Pulmonary artery endothelial cell (primary cell): ENCODE measurements at places on chromosomes 4 and X. TPM values are rescaled to one million over a fixed set of nuclear protein-coding genes. Genes with fewer than 3 reads are reported as not detected.

- no peak for DNase-seq
These were observed 88.0 kb upstream of the MAGEB18 start for GRCh38 chrX:26050099-26050498.

DNA sequence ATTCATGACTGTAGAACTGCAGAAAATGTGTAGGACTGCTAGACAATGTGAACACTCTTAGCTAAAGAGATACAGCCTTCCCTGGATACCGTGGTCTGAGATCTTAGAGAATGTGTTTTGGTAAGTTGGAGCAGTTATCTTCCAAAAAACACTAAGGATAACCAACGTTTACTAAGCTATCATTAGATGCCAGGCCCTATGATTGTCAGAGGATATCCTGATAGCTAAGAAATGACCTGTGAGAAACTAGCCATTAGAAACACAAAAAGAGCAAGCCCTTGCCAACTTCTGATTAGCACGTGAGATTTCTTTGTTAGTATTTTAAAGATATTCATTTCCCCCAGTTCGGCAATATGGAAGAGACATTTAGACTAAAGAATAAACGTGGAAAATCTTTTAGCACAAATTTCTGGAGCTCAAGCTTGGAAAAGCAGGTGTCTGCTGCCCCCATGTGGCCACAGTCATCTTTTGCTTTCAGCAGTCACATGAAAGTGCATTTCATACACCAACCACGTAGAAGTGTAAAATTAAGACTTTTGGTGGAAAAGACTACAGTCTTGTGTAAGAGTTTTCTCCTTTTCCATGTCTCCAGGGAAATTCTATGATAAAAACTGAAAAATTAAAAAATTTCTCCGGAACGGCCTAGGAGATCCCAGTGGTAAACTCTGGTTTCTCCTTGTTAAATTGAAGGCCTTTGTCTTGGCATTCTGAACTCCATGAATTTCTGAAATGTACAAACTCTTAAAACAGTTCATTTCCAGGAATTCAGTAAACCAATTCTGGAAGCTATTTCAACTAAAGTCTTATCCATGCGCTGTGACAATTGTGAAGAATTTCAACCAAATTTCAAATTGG lies 136.4 kb downstream of the ZNF674 start:
- DNase-seq, result peak; percentile 35

- DNase-seq, result no peak
These were observed 10.1 kb downstream of the SNX12 start for GRCh38 chrX:71057848-71058530.

DNA sequence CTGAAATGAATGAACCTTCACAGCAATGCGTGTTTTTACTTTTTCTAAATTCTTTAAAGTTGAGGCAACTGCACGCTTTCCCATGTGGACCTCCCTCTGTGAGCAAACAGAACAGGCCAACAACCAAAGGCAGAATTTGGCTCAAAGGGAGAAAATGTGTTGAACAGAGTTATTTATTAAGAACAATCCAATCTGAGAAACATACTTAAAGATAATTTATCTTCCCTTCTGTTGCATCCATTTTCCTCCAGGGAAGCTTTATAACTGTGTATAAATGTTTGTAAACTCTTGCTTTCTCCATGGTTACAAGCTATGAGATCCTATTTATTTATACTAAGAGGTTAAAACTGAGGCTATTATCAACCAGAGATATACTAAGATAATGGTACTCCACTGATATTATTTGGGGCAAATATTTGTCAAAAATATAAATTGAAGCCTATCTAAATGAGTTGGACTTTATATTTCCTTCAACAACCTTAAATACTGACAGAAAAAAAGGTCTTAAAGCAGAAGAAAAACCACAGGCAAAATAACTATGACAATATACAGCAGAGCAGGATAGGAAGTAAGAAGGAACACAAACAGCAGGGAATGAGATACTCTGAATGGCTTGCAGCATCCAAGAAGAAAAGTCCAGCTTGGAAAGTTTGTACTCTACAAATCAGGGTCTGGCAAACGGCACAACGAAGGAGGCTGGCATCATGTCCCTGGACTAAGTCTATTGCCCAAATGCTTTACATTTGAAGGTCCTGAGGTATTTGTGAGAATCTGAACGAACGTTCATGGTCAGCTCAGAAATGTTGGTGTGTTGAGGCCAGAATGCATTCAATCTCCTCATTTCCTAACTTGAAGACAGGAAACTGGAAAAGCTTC lies 663.2 kb upstream of the INTU start:
- no peak for DNase-seq

DNA sequence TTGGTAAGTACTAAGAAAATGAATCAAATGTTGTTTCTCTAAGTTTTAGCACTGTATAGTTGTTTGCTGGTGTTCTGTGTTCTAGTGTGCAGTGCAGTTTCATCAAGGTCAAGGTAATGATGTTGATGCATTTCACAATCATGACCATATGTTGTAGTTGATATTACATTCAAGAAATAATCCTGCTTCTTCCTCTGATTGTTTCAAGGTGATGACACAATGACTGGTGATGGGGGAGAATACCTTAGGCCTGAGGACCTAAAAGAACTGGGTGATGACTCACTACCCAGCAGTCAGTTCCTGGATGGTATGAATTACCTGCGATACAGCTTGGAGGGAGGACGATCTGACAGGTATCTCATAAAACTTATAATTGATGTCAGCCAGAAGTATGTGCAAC lies 261.6 kb downstream of the ANK2 start:
- no peak for DNase-seq

- no peak for DNase-seq
These were observed 50.2 kb downstream of the ANKRD17 start for GRCh38 chr4:73208376-73208775.

DNA sequence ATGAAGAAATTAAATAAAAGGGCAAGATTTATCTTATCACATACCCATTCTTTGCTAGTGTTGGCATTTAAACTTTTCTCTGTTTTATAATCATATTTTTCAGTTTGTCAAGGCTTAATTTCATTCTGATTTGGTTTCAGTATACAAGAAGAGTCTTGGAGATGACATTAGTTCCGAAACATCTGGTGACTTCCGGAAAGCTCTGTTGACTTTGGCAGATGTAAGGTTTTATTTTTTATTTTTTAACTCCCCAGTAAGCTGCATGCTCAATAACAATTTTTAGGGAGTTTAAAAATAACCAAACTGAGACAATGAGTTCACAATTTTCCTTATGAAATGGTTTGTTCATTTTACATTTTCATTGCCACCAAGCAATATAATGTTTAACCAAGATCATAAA lies 39.8 kb downstream of the ANXA3 start:
- DNase-seq, result no peak

GRCh38 chr4:177116161-177116560 lies 193.5 kb upstream of the NEIL3 start:
- no peak for DNase-seq

- no peak for DNase-seq
These were observed 116.3 kb upstream of the TMEM150C start for GRCh38 chr4:82678051-82678450.

GRCh38 chrX:103215425-103215991 lies 600 bp downstream of the BEX4 start:
- DNase-seq, result no peak

DNA sequence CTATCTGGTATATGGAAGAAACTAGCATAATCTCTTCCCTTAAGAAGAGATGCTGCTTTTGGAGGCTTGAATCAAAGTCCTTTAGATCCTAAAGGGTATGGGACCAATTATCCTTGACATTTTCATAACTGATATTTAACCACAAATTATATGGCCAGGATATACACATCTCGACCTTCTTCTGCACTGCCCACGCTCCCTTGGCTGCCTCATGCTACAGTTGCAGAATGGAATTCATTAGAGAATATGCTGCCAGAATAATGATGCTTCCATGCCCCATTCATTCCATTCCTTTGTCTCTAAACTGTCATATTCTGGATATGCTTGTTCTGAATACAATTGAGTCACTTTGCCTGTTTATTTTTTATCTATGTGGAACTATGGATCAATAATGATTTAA lies 157.1 kb upstream of the PACRGL start:
- DNase-seq, result no peak

DNA sequence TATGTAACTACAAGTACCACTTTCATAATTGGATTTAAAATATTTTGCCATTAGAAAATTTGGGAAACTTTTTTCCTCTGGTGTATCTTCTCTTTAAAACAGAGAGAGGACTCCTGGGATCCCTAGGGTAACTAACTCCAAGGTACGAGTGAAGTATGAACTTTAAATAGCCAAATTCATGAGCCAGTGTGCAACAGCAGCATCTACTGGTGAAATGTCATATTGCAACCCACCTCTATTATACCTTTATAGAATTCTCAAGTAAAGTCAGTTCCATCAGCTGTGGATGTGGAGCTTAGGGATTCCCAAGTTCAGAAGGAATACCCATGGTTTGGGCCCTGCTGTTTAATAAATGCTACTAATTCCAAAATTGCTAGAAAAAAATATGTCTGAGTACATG lies 282.7 kb upstream of the TAPT1 start:
- no peak for DNase-seq

DNA sequence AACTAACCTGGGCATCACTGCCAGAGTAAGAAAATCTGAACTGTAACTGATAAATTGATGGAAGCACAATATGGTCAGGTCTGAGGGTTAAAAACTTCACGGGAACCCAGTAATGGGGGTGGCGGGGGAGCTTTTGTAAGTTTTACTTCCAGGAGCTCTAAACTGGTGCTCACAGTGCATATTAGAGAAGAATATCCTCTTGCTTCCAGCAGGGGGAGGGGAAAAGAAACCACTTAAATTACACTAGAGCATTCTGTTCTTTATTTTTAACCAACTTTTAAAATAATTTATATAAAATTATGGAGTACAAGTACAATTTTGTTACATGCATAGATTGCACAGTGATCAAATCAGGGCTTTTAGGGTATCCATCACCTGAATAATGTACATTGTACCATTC lies 33.7 kb downstream of the WDR17 start:
- no peak for DNase-seq

- DNase-seq, result no peak
These were observed 89.0 kb upstream of the MAPK10 start for GRCh38 chr4:86448871-86449270.

DNA sequence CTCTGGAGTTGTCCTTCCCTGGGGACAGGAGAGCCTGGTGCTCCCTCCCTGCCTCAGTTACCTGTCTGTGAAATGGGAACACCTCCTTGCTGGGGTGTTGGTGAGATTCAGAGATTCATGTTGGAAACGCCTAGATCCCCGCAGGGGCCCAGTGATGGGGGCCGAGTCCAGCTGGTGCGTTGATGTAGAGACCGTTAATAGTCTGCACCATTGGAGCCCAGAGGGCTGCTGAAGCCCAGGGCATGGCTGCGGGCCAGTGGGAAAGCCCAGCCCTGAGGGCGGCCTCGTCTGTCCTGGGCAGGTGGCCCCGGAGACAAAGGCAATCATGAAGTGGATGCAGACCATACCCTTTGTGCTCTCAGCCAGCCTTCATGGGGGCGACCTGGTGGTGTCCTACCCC lies 14.4 kb downstream of the CPZ start:
- DNase-seq, result no peak

DNA sequence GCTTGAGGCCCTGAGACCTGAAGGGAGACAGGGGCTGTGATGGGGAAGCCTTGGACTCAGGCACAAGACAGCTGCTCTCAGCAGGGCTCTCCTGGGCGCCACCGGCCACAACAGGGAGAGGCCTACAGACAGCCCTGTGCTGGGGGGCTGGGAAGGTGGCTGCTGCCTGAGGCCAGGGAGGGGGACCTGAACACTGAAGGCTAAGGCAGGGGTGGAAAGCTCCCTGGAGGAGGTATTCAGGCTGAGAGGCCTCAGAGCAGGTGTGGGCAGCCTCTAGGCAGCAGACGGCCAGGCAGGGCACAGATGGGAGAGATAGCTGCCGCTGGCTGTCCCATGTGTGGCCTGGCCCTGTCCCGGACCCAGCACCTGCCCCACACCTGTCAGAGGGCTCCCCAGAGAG lies 33.0 kb downstream of the TACC3 start:
- no peak for DNase-seq

GRCh38 chr4:10697086-10697485 lies 12.5 kb upstream of the CLNK start:
- DNase-seq, result no peak

- DNase-seq, result no peak
These were observed 30.3 kb downstream of the TLR10 start for GRCh38 chr4:38752372-38752940.

GRCh38 chrX:111035256-111035655 lies 60.7 kb upstream of the PAK3 start:
- DNase-seq, result no peak

DNA sequence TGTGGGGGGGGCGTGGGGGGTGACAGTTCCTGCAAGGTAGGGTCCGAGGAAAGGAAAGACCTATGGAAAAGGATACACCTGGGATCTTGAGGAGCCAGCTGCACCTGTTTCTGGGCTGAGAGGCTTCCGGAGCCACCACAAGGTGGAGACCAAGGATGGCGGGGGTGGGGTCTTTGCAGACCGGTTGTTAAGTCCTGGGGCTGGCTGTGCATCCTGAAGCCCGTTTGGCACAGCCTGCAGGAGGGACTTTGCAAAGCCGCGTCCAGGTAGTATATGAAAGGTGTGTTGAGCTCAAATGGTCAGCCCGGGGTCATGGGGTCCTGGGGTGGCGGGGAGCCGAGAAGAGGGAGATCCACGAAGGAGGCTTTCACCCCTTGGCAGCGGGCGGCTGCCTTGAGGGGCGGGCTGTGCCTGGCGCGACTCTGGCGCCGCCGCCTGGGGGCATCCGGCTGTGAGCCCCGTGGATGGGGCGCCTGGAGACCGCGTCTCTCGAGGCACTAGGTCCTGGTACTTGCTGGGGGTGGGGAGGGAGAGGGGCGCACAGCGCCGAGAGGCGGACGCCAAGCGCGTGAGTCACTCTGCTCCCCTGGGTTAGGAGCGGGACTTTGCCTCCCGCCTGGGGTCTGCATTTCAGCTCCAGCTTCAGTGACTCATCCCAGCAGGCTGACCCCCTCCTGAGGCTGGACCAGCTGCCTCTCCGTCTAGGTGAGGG lies 58.2 kb upstream of the DYNLT3 start:
- DNase-seq, result no peak

DNA sequence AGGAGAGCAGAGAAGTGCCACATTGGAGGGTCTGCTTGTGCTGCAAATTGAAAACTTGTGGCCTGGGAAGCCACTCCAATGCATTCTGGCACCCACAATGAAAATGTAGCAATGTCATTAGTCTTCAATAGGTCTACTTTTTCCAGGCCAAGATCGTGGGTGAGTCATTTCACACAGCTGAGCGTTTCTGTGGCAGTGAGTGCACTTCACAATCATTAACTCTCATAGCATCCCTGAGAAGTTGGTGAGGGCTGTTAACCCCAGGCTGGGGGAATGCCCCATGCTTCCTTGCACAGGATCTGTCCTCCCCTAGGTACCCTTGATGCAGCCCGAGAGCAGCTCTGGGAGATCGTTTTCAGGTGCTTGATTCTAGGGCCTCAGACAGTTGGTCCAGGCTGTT lies 196.8 kb upstream of the ATP6AP2 start:
- no peak for DNase-seq

- no peak for DNase-seq
These were observed 23.8 kb downstream of the MSL3 start for GRCh38 chrX:11781734-11782370.

Gene WNK3
- 0.59 and 2.3 TPM in 2 replicates for total RNA-seq

Gene UFSP2
- total RNA-seq, result 37.7 and 38.9 TPM in 2 replicates

Gene RNF212
- 0.99 and 1.8 TPM in 2 replicates for total RNA-seq

Gene ZCCHC4
- total RNA-seq, result 6.7 and 11.6 TPM in 2 replicates

Gene MAGEC3
- not detected in 2 replicates for total RNA-seq

Gene SHROOM4
- total RNA-seq, result 30.1 and 39.5 TPM in 2 replicates

Gene PLP2
- total RNA-seq, result 20.7 and 22.4 TPM in 2 replicates

Gene RPA4
- total RNA-seq, result 0.73 and 1.2 TPM in 2 replicates

Gene TBC1D8B
- 4.7 and 5.3 TPM in 2 replicates for total RNA-seq

Gene SMIM43
- total RNA-seq, result 0.04 and 0.26 TPM in 2 replicates

Gene CASP3
- total RNA-seq, result 84.5 and 84.8 TPM in 2 replicates

Gene AFF2
- total RNA-seq, result 0.26 TPM in 1 of 2 replicates, not detected in the other

Gene TAF7L
- 0.88 and 1.2 TPM in 2 replicates for total RNA-seq
